SK-N-SH (cell line): ENCODE measurements at places on chromosomes 13 and 19.

DNA sequence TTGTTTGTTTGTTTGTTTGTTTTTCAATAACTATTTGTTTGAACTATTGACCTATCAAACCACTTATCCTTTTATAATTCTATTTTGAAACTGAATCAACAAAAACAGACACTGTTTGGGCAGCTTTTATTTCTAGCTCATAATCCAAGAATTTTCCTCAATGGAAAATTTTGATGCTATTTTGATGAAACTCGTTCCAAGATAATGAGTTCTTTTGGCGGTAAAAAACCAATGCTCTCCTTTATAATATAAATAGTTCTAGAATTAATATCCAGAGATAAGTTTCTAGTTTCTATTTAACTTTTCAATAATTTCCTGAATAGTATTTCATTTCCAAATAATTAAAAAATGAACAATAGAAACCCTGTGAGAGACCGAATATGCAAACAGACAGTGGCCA is 146.5 kb upstream of the EDNRB start:
- no peak for DNase-seq

DNA sequence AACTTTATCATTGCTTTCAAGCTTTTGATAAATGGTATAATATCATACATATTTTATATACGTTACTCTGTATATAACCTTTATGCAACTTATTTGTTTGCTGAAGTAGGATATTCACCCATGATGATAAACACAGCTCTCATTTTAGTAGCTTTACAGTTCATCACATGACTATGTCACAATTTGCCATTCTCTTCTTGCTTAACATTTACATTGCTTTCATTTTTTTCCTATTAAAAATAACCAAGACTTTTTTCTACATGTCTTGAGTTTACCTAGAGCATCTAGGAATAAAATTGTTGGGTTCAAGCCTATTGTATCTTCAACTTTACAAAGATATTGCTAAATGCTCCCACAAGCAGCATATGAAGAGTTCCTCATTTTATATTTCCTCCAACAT is 54.0 kb downstream of the KCNRG start:
- no peak for DNase-seq

DNA sequence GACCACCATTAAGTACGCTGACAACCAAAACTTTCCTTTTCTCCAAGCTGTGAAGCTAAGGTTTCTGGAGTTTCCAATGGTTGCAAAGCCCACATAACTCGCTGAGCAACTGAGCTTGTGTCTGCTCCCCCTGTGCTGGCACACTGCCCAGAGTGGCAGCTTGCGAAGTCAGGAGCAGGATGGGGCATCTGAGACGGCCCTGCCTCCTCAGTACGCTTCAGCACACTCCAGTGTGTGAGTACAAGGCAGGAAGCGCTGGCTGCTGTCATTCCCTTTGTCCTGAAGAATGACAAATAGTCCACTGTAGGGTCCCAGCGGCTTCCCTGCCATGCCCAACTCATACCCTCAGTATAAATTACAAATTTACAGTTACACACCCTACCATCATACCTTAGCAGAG is 51.5 kb downstream of the SKA3 start:
- peak; percentile 67 for DNase-seq

- no peak for DNase-seq
Observed at GRCh38 chr13:79837741-79838450, 356.9 kb downstream of the NDFIP2 start.

GRCh38 chr13:95226050-95226449 is 75.2 kb downstream of the ABCC4 start:
- no peak for DNase-seq

DNA sequence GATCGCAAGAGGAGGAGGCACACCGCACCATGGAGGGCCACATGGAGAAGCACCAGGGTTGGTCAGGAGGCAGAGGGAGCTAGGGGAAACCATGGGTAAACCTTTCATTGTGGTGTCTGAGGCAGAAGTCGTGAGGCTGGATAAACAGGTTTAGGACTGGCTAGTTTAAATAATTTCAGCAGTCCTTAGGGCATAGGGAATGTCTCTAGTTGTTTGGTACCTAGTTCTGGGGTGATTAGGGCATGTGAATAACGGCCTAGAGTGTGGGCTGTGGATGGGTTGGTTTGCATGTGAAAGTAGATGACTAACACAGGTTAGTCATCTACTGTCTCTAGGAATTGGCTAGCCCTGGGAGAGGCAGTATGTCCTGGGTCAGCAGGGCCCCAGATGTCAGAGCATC is 102.3 kb downstream of the STOML3 start:
- no peak for DNase-seq

- no peak for DNase-seq
Observed at GRCh38 chr13:100128838-100129237, 39.9 kb downstream of the PCCA start.

- no peak for DNase-seq
Observed at GRCh38 chr13:113187883-113188665, 20.4 kb downstream of the PCID2 start.

GRCh38 chr13:20528452-20528851 is 2.8 kb upstream of the CRYL1 start:
- DNase-seq = no peak
